ENCODE measurements at places on chromosomes 6 and 20.

DNA sequence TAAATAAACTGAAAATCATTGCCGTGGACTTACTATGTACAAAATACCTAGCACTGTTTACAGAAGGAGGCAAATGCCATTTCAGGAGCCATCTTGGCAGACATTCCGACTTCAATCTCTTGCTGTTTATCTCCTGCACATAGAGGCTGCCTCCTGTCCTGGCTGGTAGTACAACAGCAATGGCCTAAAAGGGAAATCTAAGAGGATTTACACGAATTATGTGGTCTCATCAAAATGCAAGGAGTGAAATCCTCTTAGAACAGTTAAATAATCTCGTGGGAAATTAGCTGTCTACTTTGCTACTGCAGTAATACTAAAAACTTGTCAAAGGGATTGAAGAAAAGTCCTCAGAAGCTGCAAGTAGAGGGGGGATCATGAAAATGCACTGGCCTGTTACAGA lies 82.2 kb upstream of the SLC2A12 start:
- no peak for DNase-seq

DNA sequence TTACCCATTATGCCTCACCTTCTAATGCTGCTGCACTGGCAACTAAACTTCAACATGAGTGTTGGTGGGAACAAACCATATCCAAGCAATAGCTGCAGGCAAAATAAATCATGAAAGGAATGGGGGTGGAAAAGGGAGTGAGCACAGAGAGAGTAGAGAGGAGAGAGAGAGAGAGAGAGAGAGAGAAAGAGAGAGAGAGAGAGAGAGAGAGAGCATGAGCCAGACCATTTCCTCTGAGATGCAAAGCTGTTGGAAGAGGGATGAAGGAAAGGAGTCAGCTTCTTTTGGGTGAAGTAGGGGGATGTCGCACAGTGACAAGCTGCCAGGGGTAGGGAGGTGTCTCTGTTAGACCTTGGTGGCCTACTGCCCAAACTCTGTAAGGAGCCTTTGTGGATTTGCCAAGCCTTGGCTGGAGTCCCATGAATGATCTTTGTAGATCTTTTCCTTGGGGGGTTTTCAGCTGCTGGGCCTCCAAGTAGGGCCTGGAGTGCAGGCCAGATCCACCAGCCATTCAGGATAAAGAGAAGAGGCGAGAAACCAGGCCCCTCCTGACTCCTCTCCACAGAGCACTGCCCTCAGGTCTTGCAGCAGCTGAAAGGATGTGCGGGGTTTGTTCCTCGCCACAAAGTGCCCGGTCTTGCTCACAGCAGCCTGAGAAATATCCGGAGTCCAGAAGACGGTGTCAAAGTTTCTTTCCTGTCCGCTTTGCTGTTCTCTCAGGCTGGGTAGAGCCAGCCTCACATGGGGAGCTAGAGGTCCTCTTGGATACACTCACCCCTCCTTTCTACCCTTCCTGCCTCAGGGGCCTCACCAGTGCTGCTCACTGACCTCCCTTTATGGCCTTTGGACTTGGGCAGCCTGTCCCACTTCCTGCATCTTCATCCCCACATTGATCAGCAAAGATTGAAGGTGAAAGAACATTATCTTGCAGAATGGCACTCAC lies 17.8 kb downstream of the BTBD3 start:
- no peak for DNase-seq

GRCh38 chr6:92559003-92559402 lies 860.4 kb downstream of the EPHA7 start:
- DNase-seq = no peak

GRCh38 chr6:53524455-53524815 lies 20.5 kb downstream of the GCLC start:
- no peak for DNase-seq

GRCh38 chr6:161435748-161436070 lies 161.8 kb upstream of the AGPAT4 start:
- DNase-seq = no peak

- DNase-seq = no peak
Observed at GRCh38 chr6:167285077-167285770, 5.9 kb upstream of the UNC93A start.

DNA sequence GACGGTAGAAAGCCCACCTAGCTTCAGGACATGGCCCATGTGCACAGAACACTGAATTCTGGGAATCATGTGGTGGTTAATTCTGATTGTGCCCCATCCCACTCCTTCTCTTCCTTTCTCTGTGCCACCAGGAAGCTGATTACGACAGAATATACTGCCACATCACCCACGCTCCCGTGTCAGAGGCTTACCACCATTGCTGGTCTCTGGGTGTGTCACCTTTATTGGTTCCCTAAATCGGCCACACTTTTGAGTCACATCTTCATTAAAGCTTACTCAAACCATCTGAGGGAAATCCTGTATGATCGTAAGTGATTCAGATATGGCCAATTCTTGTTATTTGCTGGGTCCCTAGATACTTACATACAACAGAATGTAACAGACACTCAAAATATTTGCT lies 3.1 kb downstream of the TRMT6 start:
- DNase-seq = no peak

- no peak for DNase-seq
Observed at GRCh38 chr20:50222309-50223038, 31.8 kb downstream of the CEBPB start.

DNA sequence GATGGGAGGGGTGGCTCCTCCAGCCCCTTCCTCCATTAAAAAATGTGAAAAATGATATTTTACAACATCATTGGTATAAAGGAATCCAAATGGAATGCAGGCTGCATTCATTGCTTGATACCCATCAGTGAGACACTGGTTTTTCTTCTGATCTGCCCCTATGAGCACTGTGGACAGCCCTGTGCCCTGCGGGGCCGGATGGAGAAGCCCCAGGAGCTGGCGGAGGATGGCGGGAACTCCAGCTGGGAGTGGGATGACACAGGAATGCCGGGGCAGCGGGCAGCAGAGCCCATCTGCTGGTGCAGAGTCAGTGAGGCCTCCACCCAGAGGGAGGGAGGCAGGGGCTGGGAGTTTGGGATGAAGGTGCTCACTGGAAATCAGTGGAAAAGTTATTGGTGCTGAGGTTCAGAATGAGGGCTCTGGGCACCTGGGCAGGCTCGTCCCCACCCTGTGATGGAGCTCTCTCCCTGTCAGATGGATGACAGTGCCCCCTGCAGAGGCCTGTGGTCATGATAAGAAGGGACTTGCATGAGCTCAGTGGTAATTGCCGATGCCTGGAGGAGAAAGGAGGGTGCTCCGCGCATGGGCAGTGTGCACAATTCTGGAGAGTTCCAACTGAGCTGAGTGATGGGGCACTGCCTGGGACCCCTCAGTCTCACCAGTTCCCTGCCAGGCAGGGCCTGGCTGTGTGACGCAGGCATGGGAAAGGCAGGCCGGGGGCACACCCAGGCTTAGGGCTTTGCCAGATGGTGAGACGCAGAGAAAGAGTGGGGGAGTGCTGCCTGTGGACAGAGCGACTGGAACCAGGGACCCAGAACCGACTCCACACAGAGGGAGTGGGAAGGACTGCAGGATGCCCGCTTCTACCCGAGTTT lies 23.2 kb downstream of the CTCFL start:
- no peak for DNase-seq

DNA sequence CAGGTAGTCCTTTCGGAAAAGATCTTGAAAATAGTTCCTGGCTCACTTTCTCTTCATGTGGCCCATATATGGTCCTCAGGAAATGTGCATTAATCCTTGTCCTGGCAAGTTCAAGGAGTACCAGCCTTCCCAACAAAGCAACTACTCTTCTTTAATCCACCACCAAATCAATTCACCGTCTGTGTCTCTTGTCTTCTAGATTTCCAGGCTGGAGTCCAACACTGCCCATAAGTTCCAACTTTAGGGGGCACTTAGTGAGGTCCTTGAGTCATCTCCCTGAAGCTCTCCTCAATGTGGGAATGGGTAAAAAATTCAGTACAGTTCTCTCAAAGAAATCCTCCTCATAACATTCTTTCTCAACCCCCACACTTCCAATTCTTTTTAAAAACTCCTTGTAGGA lies 6.9 kb upstream of the DAAM2 start:
- no peak for DNase-seq

Measured in posterior vena cava (tissue), 2 donors.